ENCODE measurements at places on chromosomes 5 and 9.
A peak's percentile ranks its signal among the peaks of the same experiment; 100 is the strongest.

- DNase-seq: no peak
Measured at GRCh38 chr9:98429613-98430012, 174.2 kb upstream of the TBC1D2 start.

DNA sequence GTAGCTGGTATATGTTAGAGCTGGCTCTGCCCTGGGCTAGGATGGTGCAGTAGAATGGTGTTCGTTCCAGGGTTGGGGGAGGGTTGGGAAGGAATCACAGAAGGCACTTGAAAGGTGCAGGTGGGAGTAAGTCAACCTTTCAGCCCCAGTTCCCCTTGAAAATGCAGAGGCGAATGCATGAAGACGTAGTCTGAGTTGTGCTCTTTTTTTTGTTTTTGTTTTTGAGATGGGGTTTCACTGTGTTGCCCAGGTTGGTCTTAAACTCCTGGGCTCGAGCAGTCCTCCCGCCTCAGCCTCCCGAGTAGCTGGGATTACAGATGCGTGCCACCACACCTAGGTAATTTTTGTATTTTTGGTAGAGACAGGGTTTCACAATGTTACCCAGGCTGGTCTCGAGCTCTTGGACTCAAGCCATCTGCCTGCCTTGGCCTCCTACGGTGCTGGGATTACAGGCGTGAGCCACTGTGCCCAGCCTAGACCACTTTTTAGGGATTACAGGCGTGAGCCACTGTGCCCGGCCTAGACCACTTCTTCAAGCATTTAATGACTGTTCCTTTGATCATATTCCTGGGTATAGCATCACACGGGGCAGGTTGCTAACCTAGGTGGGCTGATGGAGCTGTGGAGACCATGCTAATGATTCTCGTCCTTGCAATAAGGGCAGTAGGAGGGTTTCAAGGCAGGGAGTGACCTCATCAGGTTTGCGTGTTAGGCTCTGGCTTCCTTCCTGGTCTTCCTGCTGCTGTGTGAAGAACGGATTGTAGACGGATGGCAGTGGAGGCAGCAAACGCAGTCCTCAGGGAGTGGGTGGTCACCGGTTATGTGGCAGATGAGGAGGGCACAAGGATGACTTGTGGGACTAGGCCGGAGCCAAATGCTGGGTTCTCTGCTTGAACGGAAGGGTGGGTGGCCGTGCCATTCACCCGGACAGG is 13.7 kb downstream of the EHMT1 start:
- no peak for DNase-seq

GRCh38 chr9:87569008-87569509 is 71.4 kb downstream of the DAPK1 start:
- no peak for DNase-seq

DNA sequence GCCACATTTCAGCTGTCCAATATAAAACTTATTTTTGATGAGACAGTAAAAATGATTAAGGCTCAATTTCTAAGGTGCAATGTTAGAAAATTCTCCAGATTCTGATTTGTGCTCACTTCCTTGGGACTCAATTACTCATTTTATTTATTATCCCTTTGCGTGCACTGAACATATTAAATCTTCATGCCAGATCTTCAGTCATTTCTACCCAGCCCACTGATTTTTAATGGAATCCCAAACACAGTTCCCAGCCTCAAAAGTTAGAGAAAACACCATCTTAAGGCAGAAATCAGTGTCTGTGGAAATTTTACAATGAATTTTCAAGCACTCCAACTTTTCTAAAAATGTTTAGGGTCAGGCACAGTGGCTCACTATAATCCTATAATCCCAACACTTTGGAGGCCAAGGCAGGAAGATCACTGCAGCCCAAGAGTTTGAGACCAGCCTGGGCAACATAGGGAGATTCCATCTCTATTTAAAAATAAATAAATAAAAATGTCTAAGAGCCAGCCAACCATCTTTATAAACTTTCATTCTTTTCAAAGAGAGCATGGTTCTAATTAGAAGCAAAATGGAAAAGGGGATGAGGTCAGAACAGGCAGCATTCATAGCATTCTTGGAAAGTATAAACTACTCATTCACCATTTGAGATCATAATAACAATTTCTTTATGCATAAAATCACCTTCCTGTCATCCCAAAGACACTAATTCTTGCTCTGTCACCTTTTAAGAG is 53.7 kb downstream of the TLE1 start:
- DNase-seq: no peak

DNA sequence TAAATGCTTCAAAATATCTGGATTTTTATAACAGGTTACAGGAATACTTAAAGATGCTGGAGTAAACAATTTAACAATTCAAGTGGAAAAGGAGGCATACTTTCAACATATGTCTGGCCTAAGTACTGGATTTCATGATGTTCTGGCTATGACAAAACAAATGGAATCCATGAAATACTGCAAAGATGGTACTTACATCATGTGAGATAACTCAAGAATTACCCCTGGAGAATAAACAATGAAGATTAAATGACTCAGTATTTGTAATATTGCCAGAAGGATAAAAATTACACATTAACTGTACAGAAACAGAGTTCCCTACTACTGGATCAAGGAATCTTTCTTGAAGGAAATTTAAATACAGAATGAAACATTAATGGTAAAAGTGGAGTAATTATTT is 35.6 kb downstream of the SLC30A5 start:
- no peak for DNase-seq

- no peak for DNase-seq
Measured at GRCh38 chr9:99572567-99572966, 249.1 kb upstream of the NR4A3 start.

GRCh38 chr5:170480260-170480659 is 23.6 kb upstream of the KCNIP1 start:
- DNase-seq: no peak

DNA sequence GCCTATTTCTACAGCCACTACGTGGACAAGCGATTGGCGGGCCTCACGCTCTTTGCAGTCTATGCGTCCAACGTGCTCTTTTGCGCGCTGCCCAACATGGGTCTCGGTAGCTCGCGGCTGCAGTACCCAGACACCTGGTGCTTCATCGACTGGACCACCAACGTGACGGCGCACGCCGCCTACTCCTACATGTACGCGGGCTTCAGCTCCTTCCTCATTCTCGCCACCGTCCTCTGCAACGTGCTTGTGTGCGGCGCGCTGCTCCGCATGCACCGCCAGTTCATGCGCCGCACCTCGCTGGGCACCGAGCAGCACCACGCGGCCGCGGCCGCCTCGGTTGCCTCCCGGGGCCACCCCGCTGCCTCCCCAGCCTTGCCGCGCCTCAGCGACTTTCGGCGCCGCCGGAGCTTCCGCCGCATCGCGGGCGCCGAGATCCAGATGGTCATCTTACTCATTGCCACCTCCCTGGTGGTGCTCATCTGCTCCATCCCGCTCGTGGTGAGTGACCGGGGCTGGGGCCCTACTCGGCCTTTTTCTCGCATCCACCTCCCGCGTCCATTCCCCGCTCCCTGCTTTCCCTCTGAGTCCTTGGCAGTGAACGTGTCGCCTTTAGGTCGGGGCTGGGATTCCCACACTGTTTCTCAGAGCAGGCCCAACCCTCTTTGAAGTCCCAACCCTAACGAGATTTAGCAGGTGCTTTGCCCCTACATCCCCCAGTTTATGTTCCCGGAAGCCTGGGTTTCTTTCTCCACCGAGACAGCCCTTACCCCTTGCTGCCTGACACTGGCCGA is 1.8 kb downstream of the PTGER4 start:
- DNase-seq: peak; percentile 50

DNA sequence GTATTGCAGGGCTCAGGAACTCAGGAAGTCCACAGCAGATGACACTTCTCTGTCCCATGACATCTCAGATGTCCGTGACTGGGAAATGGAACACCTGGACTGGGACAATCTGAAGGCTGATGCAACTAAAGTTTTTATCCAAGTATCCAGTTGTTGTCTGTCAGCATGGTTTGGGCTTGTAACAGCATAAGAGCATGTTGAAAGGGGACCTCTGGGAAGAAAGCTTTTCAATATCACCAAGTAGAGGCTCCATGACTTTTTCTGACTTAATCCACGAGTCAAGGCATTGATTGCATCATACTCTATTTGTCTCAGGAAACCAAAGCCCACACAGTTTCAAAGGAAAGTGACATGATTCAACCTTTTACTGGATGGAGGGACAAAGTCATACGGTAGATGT is 807.7 kb downstream of the MTRR start:
- DNase-seq: no peak

DNA sequence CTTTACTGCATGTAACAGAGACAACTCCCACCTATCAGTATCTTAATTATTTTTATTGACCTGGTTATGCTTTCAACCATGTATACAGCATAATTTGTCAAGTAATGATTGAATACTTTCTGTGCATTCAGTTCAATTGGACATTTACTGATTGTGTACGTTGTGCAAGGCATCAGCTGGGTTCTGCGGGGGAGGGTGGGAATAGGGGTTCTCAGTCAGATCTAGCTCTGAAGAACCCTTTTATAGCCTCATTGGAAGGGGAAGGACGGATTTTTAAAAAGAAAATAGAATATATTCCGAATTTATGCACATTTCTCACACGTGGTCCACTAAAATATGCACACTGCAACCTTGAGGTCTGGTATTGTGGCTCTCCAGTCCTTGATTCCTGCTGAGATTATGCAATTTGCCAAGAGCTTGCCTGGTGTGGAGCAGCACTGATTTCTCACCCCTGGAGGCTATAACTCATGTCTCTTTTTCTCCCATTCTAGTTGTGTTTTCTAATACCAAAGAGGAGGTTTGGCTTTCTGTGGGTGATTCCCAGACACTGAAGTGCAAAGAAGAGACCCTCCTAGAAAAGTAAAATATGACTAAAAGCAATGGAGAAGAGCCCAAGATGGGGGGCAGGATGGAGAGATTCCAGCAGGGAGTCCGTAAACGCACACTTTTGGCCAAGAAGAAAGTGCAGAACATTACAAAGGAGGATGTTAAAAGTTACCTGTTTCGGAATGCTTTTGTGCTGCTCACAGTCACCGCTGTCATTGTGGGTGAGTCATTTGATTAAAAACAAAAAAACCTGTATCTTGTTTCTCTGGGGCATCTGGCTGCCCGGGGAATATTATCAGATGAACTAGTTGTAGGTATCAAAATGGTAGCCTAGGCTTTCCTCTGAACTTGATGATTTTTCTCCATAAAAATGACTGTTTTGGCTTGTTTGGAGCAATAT is 1.7 kb downstream of the SLC1A3 start:
- no peak for DNase-seq

DNA sequence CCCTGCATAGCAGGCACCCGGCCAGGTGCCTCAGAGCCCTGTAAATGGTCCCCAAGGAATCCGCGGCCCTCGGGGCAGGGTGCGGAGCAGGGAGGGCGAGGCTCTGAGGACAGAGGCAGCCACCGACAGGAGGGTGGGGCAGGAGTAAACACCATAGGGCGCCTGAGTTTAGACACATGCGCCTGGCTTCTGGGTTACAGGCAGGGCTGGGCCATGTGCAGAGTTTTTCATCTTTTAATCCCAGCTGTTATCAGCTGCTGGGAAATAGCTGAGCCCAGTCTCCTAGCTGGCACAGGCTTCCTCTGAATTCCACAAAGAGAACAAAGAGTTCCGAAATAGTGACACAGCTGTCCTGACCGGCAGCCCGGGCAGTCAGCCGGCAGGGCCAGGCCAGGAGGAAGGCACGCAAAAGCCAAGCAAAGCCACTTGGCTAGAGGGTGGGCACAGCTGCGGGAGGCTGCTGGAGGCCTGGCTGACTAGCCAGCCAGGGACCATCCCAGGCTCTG is 98.9 kb upstream of the PHYKPL start:
- no peak for DNase-seq

- no peak for DNase-seq
Measured at GRCh38 chr5:66542711-66543110, 53.5 kb upstream of the MAST4 start.

- DNase-seq: no peak
Measured at GRCh38 chr9:18865542-18865941, 167.5 kb downstream of the SAXO1 start.

DNA sequence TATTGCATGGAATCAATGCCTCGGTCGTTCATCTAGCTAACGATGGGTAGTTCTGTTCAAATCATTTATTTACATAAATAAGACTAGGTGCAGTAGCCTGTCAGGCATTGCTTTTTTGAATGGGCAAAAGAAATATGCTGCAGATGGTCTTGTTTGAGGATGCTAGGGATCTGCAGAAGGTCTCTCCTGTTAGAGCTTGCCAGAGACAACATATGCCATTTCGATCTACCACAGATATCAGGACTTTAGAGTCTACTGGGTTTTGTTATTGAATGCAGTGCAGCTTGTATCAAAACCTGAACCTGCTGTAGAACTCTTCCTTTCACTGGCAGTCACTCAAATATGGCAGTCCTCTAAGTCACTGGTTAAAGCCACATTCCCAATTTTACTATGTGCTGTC is 381.1 kb upstream of the CDH10 start:
- no peak for DNase-seq

DNA sequence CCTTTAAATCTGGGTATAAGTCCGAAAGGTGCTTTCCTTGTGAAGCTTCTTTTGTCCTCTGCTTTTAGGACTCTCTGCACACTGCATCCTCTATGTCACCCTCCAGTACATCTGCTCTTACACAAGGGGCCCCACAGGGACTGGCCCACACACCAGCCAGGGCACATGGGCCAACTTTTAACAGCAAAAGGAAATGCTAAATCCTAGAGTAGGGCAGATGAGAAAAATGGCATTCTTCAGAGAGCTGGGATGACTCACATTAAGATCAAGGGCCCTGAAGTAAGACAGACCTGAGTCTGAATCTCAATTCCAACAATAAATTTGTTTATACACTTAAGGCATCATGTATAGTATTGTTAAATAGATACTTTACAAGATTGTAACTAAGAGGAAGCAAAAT is 40.3 kb upstream of the CDKN2B start:
- no peak for DNase-seq

DNA sequence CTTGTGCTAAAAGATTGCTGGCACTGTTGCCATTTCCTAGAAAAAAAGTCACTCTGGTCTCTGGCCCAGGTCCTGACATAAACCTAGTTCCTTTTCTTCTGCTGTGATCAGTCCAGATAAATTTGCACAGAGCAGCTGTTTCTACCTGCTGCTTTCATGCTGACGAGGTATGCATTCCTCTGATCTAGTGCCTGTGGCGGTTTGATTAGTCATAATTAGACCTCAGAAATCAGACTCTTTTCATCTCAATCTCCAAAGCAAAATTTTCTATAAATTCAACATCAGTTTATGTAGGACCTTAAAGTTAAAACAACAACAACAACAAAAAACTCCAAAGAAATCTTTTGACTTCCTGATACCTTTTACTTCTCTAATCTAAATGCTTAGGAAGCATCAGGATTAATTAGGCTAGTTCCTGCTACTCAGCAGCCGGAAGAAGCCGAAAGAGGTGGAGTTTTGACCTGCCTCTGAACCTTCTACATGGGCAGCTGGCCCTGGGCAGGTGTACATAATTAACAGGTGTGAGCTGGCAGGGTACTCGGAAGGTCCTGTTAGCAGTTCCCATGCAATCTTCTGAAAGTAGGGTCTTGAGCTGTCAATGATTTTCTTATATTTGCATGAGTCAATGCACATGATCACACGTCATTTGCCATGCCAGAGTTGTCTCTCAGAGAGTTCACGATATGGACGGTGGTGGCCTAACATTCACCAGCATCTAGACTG is 83.3 kb upstream of the CCDC112 start:
- no peak for DNase-seq

DNA sequence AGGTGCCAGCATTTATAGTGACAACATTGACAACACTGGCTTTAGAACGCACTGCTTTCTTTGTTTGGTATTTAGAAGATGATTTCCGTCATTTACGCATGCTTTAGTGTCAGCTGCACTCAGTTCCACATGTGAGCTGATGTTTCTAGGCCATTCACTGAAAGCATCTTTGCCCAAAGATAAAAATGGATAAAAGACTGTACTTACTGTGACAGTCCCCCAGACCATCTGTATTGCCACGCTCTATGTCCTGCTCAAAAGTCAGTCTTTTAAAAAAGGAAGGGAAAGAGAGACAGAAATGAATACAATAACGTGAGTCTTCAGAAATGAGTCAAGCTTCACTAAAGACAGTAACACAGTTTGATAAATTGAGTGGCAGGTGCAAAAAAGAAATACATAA is 99.3 kb downstream of the SEMA6A start:
- no peak for DNase-seq
